Articular chondrocyte of knee joint (primary cell): ENCODE measurements at places on chromosomes 12 and 14. TPM values are rescaled to one million over a fixed set of nuclear protein-coding genes. Genes with fewer than 3 reads are reported as not detected.

The GUCY2C gene
- 0.11 TPM in 1 of 2 replicates, not detected in the other for total RNA-seq

The KLHL33 gene
- total RNA-seq, result 0.13 and 0.22 TPM in 2 replicates

The GLI1 gene
- total RNA-seq, result 0.11 and 0.26 TPM in 2 replicates

The SEL1L gene
- 120 and 125 TPM in 2 replicates for total RNA-seq

The TEX22 gene
- total RNA-seq, result 0.39 and 0.43 TPM in 2 replicates

The CMA1 gene
- total RNA-seq, result not detected in 2 replicates

The KRT83 gene
- total RNA-seq, result not detected in 2 replicates

The TMEM229B gene
- 1.2 and 1.8 TPM in 2 replicates for total RNA-seq

The ASCL1 gene
- total RNA-seq, result not detected in 2 replicates

The KCNMB4 gene
- total RNA-seq, result 0.13 and 0.22 TPM in 2 replicates

The PARP11 gene
- 8.6 and 10.7 TPM in 2 replicates for total RNA-seq

The CLEC4E gene
- not detected in 2 replicates for total RNA-seq

The WASHC3 gene
- 106 and 120 TPM in 2 replicates for total RNA-seq

The IFNG-AS1 gene
- total RNA-seq, result 0.65 and 0.86 TPM in 2 replicates

The LTBR gene
- total RNA-seq, result 98.3 and 132 TPM in 2 replicates

The CD4 gene
- total RNA-seq, result 2.3 and 4.3 TPM in 2 replicates

The TAS2R43 gene
- 1.8 TPM in 1 of 2 replicates, not detected in the other for total RNA-seq

The HOXC4 gene
- total RNA-seq, result 2.2 and 4.6 TPM in 2 replicates

The ARPC3 gene
- 390 and 461 TPM in 2 replicates for total RNA-seq

The NFE2 gene
- total RNA-seq, result 0.43 and 0.65 TPM in 2 replicates

The TMEM30B gene
- total RNA-seq, result 11.0 and 12.4 TPM in 2 replicates

The TCL1B gene
- not detected in 2 replicates for total RNA-seq

The SALL2 gene
- total RNA-seq, result 3.0 and 4.4 TPM in 2 replicates

The KRT1 gene
- not detected in 2 replicates for total RNA-seq

The ALDH2 gene
- 35.1 and 35.5 TPM in 2 replicates for total RNA-seq

The REP15 gene
- 6.5 and 9.5 TPM in 2 replicates for total RNA-seq

The KIF5A gene
- under 0.01 and 0.22 TPM in 2 replicates for total RNA-seq

The OLR1 gene
- total RNA-seq, result not detected in 2 replicates

The CNTN1 gene
- 0.11 TPM in 1 of 2 replicates, not detected in the other for total RNA-seq

The DPPA3 gene
- total RNA-seq, result not detected in 2 replicates

The APOF gene
- total RNA-seq, result not detected in 2 replicates

The SLC35F4 gene
- not detected in 2 replicates for total RNA-seq

The LRP1-AS gene
- total RNA-seq, result not detected in 2 replicates

The NDUFA12 gene
- total RNA-seq, result 88.1 and 93.3 TPM in 2 replicates

The KRT82 gene
- not detected in 2 replicates for total RNA-seq

The KCNC2 gene
- total RNA-seq, result not detected in 2 replicates

The IQSEC3 gene
- 0.65 TPM in 2 replicates for total RNA-seq

The ACSS3 gene
- total RNA-seq, result 12.6 and 14.2 TPM in 2 replicates

The C12orf60 gene
- 1.6 and 1.9 TPM in 2 replicates for total RNA-seq

The CLEC6A gene
- not detected in 2 replicates for total RNA-seq

The CLBA1 gene
- 8.1 and 9.8 TPM in 2 replicates for total RNA-seq

The IRF2BPL gene
- total RNA-seq, result 22.6 and 25.4 TPM in 2 replicates

The CAPZA3 gene
- total RNA-seq, result not detected in 2 replicates

The PTGER2 gene
- total RNA-seq, result 17.9 and 33.3 TPM in 2 replicates

The KRT8 gene
- 7.6 and 11.7 TPM in 2 replicates for total RNA-seq

The RNASE3 gene
- total RNA-seq, result not detected in 2 replicates

The SLC25A21 gene
- 0.39 and 0.54 TPM in 2 replicates for total RNA-seq

The TOMM20L gene
- total RNA-seq, result not detected in 2 replicates
